ENCODE measurements at places on chromosomes 11 and 22. TPM values are rescaled to one million over a fixed set of nuclear protein-coding genes. Genes with fewer than 3 reads are reported as not detected.

- H3K4me1 ChIP-seq = no peaks in the 10 kb centered on the region
- H3K4me3 ChIP-seq = no peak overlapping the region
- no peaks in the 10 kb centered on the region for H3K36me3 ChIP-seq
- DNase-seq = no peak
- peaks cover 53% of the 10 kb centered on the region for H3K27me3 ChIP-seq
- no peak overlapping the region for H3K27ac ChIP-seq
These were observed 32.0 kb downstream of the LRRC32 start for GRCh38 chr11:76638270-76639197.

DNA sequence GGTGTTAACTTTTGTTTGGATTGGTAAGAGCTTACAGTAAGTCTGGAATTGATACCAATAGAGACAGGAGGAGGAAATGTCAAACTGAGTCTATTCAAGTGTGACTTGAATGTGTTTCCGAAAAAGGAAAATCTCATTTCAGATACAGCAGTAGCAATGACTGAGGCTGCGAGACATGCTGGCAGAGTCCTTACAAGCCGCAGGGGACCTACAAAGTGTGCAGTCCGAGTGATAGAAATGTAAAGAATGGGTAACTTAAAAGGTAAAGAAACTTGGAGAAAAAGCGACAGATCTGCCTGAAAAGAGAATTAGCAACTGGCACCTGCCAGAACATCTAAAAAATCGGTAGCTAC is 444 bp downstream of the CWF19L2 start:
- no peak for DNase-seq
- peak overlapping the region; percentile 95 for H3K4me3 ChIP-seq
- H3K36me3 ChIP-seq = peaks cover 12% of the 10 kb centered on the region
- H3K27ac ChIP-seq = peak overlapping the region; percentile 87

GRCh38 chr11:88360141-88360540 is 22.6 kb upstream of the CTSC start:
- no peaks in the 10 kb centered on the region for H3K27me3 ChIP-seq
- peaks cover 63% of the 10 kb centered on the region for H3K4me1 ChIP-seq
- DNase-seq = no peak
- no peak overlapping the region for H3K27ac ChIP-seq
- no peak overlapping the region for H3K4me3 ChIP-seq
- peaks cover 9% of the 10 kb centered on the region for H3K36me3 ChIP-seq

Gene ZDHHC24
- total RNA-seq = 18.7 TPM

Gene SOX10
- not detected for total RNA-seq
